ENCODE measurements at places on chromosomes 5 and 9.

DNA sequence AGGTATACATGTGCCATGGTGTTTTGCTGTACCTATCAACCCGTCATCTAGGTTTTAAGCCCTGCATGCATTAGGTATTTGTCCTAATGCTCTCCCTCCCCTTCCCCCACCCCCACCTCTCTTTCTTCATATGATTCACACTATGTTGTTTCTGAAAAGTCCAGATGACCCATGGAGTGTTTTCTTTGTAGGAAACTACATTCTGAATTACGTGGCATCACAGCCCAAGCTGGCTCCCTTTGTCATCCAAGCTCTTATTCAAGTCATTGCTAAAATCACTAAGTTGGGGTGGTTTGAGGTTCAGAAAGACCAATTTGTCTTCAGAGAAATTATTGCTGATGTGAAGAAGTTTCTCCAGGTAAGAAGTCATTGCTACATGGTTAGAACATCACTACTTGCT, 30.4 kb downstream of the RANBP17 start:
- no peak for DNase-seq

- DNase-seq: no peak
Measured at GRCh38 chr9:136849960-136850865, 1.0 kb downstream of the PHPT1 start.

GRCh38 chr5:179762079-179762780, 29.6 kb downstream of the MAML1 start:
- no peak for DNase-seq

GRCh38 chr5:54520438-54520846, 2.9 kb downstream of the SNX18 start:
- no peak for DNase-seq

- no peak for DNase-seq
Measured at GRCh38 chr9:130159057-130159456, 13.1 kb upstream of the NCS1 start.

GRCh38 chr5:121963392-121963791, 1.6 kb downstream of the SRFBP1 start:
- no peak for DNase-seq

DNA sequence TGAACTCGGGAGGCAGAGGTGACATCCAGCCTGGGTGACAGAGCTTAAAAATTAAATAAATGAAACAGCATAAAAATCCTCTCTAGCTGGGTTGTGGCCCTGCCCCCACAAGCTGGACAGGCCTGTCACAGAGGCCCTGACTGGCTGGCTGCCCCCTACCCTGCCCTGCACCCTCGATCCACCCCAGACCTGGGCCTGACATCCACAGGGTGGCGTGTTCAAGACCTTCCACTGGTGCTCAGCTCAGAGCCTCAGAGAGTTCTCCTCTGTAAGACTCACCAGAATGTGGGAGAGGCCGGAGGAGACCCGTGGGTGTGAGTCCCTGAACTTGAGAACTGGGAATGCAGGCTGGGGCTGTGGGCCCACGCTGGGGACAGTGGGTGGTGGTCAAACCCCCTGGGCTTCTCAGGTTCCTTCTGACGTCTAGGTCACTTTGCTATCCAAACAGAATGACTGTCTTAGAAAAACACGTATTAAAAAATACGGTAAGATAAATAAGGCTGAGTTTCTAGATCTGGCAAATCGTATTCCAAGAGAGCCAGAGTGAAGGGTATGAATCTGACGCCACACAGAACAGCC, 9.7 kb upstream of the WDR38 start:
- DNase-seq: no peak

DNA sequence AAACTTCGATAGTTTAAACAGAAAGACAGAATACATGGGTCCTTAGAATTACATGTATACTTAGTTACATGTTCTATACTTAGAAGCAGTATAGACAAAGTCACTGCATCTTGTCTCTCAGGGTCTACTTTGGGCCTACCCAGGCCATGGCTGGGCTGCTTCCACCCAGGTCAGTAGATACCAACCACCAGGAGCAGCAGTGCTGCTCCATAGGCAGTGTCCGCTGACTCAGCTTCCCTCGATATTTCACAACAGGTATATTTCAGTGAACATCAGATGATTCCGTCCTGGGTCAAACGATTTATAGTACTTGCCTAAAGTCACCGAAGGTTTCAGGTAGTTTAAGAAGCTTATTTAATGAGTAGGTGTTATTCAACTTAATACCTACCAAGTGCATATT, 18.0 kb downstream of the IARS1 start:
- DNase-seq: peak; percentile 44

DNA sequence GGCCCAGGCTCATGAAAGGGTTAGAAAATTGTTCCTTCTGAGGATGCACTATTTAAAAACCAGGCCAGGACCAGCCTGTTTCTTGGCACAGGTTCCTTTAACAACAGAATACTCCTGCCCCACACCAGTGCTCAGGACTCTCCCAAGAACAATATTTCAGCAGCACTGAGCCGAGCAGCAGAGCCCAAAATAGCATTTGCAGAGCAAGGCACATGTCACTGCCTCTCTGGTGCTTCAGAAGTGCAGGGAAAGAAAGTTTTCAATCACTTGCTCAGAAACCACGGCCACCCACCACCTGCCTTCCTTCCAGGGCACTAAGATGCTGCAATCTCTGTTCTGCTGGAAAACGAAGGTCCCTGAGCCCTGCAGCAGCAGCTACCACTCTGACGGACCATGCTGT, 77.6 kb downstream of the SIL1 start:
- no peak for DNase-seq

GRCh38 chr9:75927356-75927755, 36.9 kb downstream of the PCSK5 start:
- DNase-seq: peak; percentile 44

DNA sequence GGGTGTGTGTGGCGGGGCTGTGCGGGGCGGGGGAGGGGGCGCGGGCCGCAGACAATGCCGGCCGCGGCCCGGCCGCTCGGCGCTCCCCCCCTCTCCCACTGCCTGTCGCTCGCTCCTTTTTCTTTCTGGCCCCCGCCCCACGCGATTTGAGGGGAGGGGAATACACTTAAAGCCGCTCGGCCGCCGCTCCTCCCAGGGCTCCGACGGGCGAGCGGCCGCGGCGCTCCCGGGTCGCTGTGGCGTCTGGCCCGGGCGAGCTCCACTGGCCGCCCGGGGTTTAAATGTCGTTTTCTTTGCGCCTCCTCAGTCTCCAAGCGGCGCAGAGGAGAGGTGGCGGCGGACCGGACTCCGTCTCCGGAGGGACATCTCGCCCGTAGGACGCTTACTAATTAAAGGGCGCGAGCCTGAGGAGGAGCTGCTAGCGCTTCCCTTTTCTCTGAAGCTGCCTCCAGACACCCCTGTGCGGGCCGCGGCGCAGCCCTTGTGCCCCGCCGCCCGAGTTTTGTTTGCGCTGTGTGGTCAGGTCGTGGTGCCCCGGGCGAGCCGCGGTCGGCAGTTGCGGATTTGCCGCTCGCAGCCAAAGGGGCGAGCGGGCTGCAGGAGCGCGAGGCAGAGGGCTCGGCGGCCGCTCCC, 1.4 kb downstream of the ZSWIM6 start:
- DNase-seq: peak; percentile 26

DNA sequence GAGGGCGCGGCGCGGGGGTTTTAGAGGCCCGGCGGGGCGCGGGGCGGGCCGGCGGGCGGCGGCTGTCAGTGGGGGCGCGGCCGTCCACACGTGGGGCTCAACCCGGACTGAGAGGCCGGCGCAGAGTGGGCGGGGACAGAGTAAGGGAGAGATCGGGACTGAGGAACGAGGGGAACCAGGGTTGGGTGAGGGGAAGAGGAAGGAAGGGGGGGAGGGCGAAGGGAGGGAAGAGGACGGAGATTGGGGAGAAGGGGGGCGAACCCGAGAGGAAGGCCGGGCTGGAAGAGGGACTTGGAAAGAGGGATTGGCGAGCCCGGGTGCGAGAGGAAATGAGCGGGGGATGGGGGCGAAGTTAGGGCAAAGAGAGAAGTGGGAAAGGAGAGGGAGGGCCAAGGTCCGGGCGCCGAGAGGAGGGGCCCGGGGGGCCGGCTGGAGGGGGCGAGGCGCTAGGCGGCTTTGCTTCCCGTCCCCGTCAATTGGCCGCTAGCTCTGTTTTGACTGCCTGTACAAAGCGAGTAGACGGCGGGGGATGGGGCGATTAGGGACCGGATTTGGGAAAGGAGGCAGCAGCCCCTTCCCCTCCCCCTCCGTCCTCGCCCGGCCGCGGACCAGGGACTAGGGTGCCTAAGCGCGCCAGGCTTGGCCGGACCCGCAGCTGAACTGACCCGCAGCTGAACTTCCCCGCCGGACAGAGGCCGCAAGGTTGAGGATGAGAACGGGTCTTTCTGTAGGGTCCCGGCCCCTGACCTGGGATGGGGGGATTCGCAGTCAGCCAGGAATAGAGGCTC, 399 bp upstream of the FBN2 start:
- peak; percentile 41 for DNase-seq

DNA sequence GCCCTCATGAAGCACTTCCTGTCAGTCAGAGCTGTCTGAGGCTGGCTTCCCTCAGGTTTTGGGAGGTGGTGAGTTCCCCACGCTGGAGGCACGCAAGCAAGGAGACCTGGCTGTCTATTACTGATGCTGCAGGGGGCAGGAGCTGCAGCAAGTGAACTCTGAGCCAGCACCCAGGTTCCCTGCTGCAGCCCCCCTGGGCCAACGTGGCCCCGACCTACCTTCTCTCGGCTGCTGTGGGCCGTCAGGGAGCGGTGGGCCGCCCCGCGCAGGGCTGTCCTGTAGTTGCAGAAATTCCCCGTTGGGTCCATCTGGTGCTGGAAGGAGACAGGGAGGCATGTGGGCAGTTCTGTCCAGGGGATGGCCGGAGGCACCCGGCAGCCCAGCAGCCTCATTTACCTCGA, 46.8 kb upstream of the RNF130 start:
- DNase-seq: no peak

GRCh38 chr5:103249068-103249467, 9.5 kb upstream of the MACIR start:
- no peak for DNase-seq

DNA sequence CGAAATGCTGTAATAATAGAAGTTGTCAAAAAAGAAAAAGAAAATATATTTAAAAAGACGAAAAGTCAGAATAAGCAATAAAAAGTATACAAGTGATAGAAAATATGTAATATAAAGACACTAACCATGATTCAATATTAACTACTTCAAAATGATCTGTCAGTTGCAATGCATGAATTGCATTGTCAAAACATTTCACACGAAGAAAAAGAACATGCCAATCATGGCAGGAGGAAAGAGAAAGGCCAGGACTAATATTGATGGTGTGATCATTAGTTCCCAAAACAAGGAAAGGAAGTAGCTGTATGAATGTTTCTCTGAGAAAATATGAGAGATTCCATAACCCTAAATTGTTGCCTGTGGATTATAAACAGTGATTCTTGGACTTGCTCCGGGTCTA, 7.4 kb upstream of the GRAMD2B start:
- no peak for DNase-seq

DNA sequence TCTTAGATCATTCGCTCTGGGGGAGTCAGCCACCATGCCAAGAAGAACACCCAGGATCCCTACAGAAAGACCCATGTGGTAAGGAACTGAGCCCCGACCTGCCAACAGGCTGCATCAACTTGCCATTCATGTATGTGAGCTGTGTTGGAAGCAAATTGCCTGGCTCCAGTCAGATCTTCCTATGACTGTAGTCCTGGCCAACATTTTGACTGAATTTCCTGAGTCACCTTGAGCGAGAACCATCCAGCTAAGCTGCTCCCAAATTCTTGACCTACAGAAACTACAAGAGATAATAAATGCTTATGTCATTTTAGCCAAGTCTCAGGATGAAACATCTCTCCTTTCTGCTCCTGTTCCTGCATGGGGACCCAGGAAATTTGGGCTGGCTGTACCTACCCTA, 40.0 kb upstream of the SLC44A1 start:
- DNase-seq: no peak

DNA sequence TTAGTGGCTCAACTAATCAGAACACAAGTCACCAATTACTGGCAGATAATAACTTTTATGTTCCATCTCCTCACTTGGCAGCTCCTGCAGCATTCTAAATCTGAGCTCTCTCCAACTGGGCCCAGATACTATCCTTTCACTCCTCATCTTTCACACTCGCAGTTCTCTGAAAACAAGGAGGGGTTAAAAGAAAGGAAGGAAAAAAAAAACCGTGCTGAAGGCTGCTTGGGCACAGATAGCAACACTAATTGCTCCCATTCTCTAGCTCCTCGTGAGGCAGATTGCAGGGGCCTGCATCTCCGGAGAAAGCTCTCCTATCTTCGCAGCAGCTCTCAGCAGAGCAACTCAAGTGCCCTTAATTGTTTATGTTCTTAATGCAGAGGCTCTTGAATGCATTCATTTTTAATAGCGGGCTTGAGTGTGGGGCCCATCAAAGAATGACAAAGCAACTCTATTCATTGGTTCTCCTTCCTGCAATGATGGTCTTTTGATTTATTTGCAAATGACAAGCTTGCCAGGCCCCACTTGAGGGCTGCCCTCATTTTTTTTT, 23.9 kb downstream of the TLE1 start:
- no peak for DNase-seq

DNA sequence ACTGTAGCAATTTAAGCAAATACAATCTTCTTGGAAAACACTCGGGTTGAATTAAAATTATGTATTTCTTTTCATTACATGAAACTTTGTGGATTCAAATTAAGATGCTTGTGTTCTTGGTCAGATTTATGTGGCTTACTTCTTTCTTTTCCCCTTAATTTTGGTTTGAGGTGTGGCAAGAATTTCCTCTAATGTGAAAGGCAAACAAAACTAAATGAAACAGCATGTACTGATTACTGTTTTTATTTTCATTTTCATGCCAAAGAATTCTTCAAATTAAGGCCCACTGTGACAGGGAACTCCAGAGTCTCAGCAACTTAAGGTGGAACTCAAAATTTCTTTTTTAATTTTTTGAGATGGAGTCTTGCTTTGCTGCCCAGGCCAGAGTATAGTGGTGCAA, at the start of gene OMD:
Gene OMD, minus strand, starts transcription at position 132 of the 400 bp plus-strand sequence. CDS start 6,913 bp downstream, outside the sequence.
- DNase-seq: no peak

DNA sequence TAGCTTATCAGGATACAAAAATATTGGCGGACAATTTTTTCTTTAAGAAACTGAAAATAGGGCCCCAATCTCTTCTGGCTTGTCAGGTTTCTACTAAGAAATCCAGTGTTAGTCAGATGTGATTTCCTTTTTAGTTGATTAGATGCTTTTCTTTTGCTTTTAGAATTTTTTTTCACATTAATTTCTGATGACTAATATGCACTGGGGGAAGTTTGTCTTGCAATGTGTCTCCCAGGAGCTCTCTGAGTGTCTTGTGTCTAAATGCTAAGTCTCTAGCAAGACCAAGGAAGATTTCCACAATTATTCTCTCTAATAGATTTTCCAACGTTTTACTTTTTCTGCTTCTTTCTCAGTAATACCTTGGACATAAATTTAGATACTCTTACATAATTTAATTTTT, 559.8 kb upstream of the TYRP1 start:
- no peak for DNase-seq

GRCh38 chr5:167837127-167837526, 454.3 kb upstream of the WWC1 start:
- no peak for DNase-seq

DNA sequence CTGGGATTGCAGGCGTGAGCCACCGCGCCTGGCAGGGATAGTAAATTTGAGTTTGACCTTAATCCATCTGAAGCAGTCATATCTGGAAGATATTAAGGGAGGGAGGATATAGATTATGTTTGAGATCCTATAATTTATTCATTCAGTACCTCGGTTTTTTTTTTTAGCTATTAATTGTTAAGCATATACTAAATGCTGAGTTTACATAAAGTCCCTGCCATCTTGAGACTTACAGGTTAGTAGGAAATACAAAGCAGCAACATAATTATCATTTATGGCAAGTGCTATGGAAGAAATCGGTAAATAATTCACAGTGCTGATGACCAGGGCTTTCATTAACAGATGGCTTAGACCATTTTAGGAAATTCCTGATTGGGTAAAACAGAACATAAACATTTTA, 66.5 kb upstream of the FCHO2 start:
- DNase-seq: no peak

Data from trophoblast cell (in vitro differentiated cells and primary cell).